ENCODE measurements at places on chromosomes 7 and 10.

DNA sequence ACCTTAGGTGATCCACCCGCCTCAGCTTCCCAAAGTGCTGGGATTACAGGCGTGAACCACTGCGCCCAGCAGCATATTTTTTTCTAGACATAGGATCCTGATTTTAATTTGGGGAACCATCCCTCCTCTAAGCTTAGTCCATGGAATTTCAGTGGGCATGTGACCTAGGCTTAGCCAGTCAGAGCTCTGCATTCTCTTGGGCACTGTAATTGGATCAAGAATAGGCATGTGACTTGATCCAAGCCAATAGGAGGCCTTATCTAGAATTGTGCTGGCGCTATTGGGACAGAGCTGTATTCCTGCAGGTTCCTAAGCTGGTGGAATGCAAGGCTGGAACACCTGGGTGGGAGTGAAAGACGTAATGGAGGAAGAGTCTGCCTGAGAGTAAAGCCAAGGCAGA, 36.7 kb upstream of the CRTAC1 start:
- DNase-seq = no peak

- no peak for DNase-seq
Observed at GRCh38 chr10:75924309-75924902, 493.0 kb downstream of the LRMDA start.

DNA sequence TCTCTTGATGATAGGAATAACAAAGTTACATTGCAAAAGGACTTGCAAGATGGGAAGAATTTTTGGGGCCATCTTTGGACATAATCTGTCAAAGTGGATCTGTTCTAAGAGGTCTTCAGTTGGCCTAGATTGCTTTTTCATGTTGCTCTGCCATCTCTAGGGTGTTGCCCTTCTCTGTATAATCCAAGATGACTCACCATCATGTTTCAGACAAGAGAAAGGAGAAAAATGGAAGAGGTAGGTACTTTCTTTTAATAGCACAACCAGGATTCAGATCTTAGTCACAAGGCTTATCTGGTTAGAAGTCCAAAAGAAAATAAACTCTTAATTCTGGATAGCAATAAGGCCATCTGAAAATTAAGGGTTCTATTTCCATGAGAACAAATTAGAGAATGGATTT, 38.7 kb upstream of the FOXP2 start:
- DNase-seq = no peak

DNA sequence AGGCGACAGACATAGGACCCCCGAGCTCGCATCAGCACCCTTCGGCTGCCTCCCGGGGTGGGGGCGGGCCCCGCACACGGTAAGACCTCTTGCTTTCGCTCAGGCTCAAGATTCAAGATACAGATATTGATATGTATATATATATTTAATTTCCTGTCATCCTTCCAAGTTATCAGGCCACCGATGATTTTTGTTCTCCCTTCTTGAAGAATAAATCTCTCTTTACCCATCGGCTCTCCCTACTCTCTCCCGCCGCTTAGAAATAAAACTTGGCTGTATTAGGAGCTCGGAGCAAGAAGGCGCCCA, 603 bp downstream of the ADRA2A start:
- no peak for DNase-seq

DNA sequence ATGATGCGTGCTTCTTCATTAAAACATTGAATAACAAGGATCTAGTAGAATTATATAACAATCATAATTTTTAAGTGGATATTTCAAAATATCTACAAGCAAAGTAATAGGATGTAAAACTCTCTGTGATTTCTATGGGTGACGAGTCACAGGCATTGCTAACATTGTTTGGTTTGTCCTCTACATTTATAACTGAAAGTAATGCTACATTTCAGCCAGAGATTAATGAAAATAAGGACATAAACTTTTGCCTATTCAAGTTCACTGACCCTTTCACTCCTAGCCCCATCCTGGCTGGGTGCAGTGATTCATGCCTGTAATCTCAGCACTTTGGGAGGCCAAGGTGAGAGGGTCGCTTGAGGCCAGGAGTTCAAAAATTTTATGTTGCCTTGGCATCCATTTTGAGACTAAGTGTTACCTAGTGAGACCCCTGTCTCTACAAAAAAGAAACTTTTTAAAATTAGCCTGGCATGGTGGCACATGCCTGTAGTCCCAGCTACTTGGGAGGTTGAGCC, 38.4 kb upstream of the HSPA12A start:
- no peak for DNase-seq

DNA sequence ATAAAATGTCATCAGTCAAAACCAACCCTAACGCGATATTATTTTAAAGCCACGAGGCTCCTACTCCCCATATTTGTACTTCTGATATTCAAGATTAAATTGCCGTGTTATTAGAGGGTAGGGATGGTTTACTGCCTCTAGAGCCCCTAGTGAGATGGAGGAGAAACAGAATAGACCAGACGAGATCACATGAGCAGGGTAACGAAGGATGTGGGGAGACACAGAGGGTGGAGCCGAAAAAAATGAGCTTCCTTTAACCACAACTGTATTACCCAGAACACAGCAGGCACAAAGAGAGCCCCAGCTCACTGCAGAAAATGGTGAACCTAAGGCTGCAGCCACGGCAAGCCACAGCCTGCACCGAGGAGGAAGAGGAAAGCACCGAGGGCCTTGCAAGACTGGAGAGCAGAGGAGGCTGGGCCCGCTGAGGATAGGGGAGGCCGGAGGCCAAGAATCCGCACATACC, 14.3 kb downstream of the ZC3HAV1 start:
- peak; percentile 78 for DNase-seq

DNA sequence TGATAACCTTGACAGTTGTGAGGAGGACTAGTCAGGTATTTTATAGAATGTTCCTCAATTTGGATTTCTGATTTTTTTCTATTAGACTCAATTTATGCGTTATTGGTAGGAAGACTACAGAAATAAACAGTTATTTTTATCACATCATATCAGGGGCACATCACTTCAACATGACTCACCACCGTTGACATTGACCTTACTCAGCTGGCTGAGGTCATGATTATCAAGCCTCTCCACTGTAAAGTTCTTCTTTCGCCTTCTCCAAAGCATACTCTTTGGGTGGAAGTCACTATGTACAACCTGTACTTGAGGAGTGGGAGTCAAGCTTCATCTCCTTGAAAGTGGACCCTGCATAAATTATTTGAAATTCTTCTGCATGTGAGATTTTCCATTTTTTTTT, 194.3 kb upstream of the IGFBP3 start:
- DNase-seq = no peak

DNA sequence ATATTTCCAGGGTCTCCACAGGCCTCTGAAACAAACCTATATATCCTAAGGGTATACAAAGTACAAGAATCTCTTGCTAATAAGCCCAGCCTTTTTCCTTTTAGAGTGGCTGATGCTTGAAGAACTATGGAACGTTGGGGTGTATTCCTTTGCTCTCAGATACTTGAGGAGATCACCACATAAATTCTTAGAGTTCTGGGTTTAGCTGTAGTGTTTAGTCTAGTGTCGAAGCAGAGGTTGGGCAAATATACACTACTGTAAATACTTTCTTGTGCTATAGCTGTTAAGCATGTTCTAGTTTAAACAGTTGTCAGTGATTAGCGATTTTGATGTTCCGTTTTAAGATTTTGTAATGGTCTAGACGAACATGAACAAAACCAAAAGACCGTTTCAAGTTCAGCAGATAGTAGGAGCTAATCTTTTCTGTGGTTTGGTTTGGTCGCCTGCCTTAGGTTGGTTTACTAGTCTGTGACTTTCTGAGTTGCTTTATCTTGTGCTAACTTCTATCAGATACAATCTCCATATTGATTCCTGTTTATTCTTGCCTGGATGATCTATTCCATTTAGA, 229.6 kb downstream of the NSUN6 start:
- DNase-seq = no peak

DNA sequence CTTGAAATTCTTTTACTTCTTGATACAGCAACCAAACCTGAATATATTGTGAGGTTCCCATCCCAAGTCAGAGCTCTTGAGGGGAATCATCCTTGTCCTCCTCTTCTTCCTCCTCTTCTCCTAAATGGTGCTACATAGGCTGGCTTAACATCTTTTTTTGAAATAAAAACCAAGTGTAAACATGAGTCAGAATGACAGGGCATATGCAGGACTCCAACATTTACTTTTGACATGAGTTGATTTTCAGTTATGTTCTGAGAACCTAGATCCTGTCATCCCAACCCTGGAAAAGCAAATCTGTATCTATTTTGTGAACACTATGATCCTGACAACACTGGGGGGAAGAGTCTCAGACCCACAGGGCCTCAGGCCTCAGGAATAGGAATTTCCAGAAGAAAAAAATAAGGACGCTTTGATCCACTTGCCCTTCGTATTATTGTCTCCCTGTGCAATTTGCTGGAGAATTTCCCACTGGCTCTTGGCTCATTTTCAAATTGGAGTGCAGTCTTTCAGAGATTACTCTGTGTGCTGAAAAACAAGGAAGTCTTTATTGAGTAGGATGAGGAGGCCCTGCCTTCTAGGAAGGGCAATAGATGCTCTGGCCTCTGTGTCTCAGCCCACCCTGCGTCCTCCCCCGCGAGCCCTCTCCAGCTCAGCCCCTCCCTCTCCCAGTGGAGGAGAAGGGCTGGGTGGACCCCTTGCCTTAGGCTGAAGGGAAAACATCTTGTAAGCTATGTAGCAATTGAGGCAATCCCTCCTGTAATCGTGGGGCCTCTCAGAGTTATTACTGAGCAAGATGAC, 121.6 kb downstream of the CREB5 start:
- DNase-seq = no peak

Measured in activated gamma-delta T cell treated with Interleukin-2 at 50 U/mL for 16 hours (primary cell).